ENCODE measurements at places on chromosomes 12 and 14.
A peak's percentile ranks its signal among the peaks of the same experiment; 100 is the strongest.

- H3K4me1 ChIP-seq: no peaks in the 10 kb centered on the region
- H3K27ac ChIP-seq: no peak overlapping the region
- no peak overlapping the region for H3K4me3 ChIP-seq
- no peak for DNase-seq
- H3K36me3 ChIP-seq: no peaks in the 10 kb centered on the region
Measured at GRCh38 chr12:93042283-93042682, 113.2 kb upstream of the EEA1 start.

DNA sequence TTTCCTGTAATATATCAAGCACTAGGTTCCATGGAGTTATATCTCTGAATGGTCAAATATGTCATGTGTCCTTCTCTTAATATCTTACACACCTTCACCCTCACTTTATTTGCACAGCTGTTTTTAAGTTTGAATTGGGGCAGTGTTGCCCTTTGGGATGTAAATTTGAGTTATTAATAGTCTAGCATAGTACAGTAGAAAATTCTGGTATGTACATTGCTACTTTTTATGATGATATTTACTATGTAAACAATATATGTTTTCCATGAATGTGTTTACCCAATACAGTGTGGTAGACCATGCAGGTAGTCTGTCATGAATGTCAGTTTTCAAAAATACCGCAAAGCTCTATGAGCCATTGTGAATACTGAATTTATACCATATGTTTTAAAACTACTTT lies 50.5 kb downstream of the METTL25 start:
- no peaks in the 10 kb centered on the region for H3K36me3 ChIP-seq
- H3K27me3 ChIP-seq: no peaks in the 10 kb centered on the region
- DNase-seq: no peak
- H3K4me1 ChIP-seq: no peaks in the 10 kb centered on the region
- H3K27ac ChIP-seq: no peak overlapping the region

GRCh38 chr12:122227341-122227740 lies 1.5 kb upstream of the DIABLO start:
- peaks cover 16% of the 10 kb centered on the region for H3K4me1 ChIP-seq
- no peaks in the 10 kb centered on the region for H3K36me3 ChIP-seq
- H3K4me3 ChIP-seq: no peak overlapping the region
- H3K27ac ChIP-seq: no peak overlapping the region
- no peak for DNase-seq

DNA sequence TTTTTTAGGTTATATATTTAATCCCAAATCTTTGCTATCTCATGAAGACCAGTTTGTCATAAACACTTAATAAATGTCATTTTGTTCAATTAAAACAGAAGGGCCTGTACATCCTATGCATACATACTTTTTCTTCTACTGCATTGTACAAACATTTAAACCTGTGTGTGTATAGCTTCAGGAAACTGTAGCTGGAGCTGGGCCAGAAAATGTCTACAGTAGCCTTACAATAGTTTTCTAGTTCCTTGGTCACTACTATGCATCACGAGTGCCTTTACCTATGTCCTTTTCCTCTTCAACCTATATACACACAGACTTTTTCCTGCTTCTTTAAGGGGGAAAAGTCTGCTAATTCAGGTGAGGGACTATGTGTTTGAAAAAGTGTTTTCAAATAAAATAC lies 302.8 kb downstream of the PAWR start:
- H3K36me3 ChIP-seq: no peaks in the 10 kb centered on the region
- H3K4me3 ChIP-seq: no peak overlapping the region
- H3K27ac ChIP-seq: no peak overlapping the region
- no peak for DNase-seq
- H3K27me3 ChIP-seq: no peaks in the 10 kb centered on the region

DNA sequence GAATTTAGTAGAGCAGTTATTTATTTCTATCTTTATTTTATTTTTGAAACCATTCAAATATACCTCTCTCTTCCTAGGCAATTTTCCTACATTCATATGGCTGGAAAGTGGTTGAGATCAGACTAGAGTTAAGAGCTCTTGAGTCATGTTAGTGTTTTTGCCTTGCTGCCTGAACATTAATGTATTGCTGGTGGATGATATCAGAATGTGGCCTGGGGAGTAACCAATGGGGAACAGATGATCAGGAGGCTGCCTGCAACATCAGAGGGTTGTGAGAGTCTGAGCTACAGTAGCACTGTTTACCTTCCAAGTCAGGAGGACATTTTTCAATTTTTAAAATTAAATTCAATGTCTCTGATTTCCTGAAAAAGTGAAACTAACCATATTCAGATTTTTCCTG lies 166.3 kb upstream of the TRHDE start:
- H3K4me1 ChIP-seq: no peaks in the 10 kb centered on the region
- H3K4me3 ChIP-seq: no peak overlapping the region
- DNase-seq: no peak
- H3K36me3 ChIP-seq: no peaks in the 10 kb centered on the region

- no peaks in the 10 kb centered on the region for H3K4me1 ChIP-seq
- H3K27me3 ChIP-seq: no peaks in the 10 kb centered on the region
- H3K36me3 ChIP-seq: no peaks in the 10 kb centered on the region
- no peak overlapping the region for H3K27ac ChIP-seq
- H3K4me3 ChIP-seq: no peak overlapping the region
- no peak for DNase-seq
Measured at GRCh38 chr14:101354726-101355125, 206.6 kb upstream of the DIO3 start.

- H3K27ac ChIP-seq: peak overlapping the region; percentile 96
- no peaks in the 10 kb centered on the region for H3K27me3 ChIP-seq
- peak overlapping the region; percentile 54 for H3K4me3 ChIP-seq
- DNase-seq: peak; percentile 41
- no peaks in the 10 kb centered on the region for H3K36me3 ChIP-seq
Measured at GRCh38 chr12:14774906-14775635, 28.2 kb downstream of the WBP11 start.

DNA sequence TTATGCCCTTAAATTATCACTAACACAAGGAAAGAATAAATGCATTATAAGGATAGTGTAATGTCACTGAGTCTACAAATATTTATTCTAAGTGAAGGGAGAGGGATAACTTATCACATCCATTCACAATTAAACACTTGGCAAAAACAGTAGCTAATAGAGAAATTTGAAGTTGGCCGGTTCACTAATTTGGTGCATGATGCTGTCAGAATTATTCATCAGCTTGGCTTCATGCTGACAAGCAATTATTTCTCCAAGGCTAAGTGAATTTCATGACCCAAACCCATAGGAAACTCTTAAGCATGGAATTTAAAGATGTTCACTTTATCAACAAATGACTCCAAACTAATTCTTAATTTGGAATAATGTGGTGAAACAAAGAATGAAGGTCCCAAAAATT lies 25.0 kb upstream of the NR1H4 start:
- H3K36me3 ChIP-seq: no peaks in the 10 kb centered on the region
- no peak overlapping the region for H3K27ac ChIP-seq
- no peaks in the 10 kb centered on the region for H3K27me3 ChIP-seq
- H3K4me1 ChIP-seq: no peaks in the 10 kb centered on the region
- DNase-seq: no peak

GRCh38 chr12:80937391-80938238 lies at the start of gene LIN7A:
Gene LIN7A (minus strand): TSS chr12:80937934. CDS start chr12:80937722, 212 bp downstream.
- no peak for DNase-seq
- peaks cover 3% of the 10 kb centered on the region for H3K27me3 ChIP-seq
- peak within 1 kb of the TSS; percentile 90 for H3K27ac ChIP-seq
- H3K4me1 ChIP-seq: no peaks in the 10 kb centered on the region
- no peaks in the 10 kb centered on the region for H3K36me3 ChIP-seq
- peak within 1 kb of the TSS; percentile 56 for H3K4me3 ChIP-seq

- H3K36me3 ChIP-seq: no peaks in the 10 kb centered on the region
- H3K27ac ChIP-seq: peak overlapping the region; percentile 94
- H3K27me3 ChIP-seq: peaks cover 21% of the 10 kb centered on the region
- H3K4me3 ChIP-seq: no peak overlapping the region
- no peak for DNase-seq
Measured at GRCh38 chr12:52231305-52232202, 1.5 kb upstream of the KRT7 start.

DNA sequence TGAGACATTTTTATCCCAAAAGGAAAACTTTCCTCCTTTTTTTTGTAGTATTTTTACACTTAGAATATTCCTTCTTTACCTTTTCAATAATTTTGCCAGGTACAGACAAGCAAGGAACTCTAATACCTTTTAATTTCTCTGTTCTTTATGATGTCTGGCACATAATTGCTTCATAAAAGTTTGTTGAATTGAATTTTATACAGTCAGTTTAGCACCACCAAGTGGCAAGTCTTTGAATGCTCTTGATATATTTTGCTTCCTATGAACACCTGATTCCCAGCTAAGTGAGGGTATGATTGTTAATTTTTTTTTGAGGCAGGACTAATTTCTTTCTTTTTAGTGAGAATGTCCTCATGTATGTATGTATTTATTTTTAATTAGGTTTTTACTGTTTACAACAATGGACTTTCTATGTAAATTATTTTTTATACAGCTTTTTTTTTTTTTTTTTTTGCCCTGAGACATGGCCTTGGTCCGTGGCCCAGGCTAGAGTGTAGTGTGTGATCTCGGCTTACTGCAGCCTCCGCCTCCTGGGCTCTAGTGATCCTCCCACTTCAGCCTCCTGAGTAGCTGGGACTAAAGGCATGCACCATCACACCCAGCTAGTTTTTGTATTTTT lies 6.9 kb downstream of the TBC1D15 start:
- H3K36me3 ChIP-seq: no peaks in the 10 kb centered on the region
- H3K4me1 ChIP-seq: peaks cover 43% of the 10 kb centered on the region
- H3K27me3 ChIP-seq: no peaks in the 10 kb centered on the region
- DNase-seq: no peak

- H3K27me3 ChIP-seq: no peaks in the 10 kb centered on the region
- H3K4me1 ChIP-seq: no peaks in the 10 kb centered on the region
- H3K36me3 ChIP-seq: no peaks in the 10 kb centered on the region
- DNase-seq: no peak
- H3K27ac ChIP-seq: no peak overlapping the region
Measured at GRCh38 chr12:132449565-132450417, 40.2 kb upstream of the FBRSL1 start.

DNA sequence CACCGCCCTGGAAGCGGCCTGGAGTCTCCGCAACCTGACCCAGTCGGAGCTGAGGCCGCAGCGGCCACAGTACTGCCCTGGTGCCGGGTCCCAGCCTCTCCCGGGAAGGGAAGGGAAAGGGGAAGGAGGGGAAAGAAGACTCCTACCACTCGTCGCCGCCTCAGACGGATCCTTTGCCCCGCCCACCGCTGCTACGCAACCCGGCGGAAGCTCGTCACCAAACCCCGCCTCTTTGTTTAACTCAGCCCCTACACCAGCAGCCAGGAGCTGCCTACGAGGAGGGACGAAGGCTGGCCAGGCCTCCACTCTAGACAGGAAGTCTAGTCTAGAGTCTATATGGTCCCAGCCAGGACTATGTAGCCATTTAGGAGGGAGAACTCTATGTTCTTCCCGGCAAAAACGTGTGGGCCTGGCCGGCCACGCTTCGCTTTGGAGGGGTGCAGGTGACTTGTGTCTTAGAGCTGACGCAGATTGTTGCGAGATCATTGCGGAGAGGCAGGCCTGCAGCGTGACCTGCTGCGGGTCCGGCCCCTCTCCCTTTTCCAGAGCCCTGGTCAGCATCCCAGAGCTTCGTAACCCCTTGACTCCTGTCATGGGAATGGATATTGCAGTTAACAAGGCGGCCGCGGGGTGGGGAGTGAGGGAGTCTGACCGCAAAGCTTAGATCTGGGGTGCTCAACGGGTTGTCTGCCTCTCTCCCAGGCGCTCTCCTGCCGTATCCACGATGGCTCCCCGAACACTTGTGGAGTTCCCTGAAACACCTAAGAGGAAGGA lies at the start of gene RNF41:
TSS of gene RNF41 (minus strand) at position 166 of the 774 bp plus-strand sequence. CDS start 7,875 bp downstream, outside the sequence.
- no peaks in the 10 kb centered on the region for H3K27me3 ChIP-seq
- peaks cover 52% of the 10 kb centered on the region for H3K4me1 ChIP-seq
- peak within 1 kb of the TSS; percentile 89 for H3K4me3 ChIP-seq
- H3K36me3 ChIP-seq: no peaks in the 10 kb centered on the region
- peak within 1 kb of the TSS; percentile 96 for H3K27ac ChIP-seq
- DNase-seq: peak; percentile 99

- DNase-seq: no peak
- no peaks in the 10 kb centered on the region for H3K27me3 ChIP-seq
- H3K36me3 ChIP-seq: peaks cover 40% of the 10 kb centered on the region
- H3K4me1 ChIP-seq: peaks cover 11% of the 10 kb centered on the region
Measured at GRCh38 chr12:49763006-49763591, 21.7 kb downstream of the TMBIM6 start.

GRCh38 chr12:108515916-108516315 lies 839 bp downstream of the FICD start:
- peaks cover 14% of the 10 kb centered on the region for H3K4me1 ChIP-seq
- H3K4me3 ChIP-seq: peak overlapping the region; percentile 69
- peak overlapping the region; percentile 86 for H3K27ac ChIP-seq
- DNase-seq: no peak
- peaks cover 28% of the 10 kb centered on the region for H3K36me3 ChIP-seq
- no peaks in the 10 kb centered on the region for H3K27me3 ChIP-seq

DNA sequence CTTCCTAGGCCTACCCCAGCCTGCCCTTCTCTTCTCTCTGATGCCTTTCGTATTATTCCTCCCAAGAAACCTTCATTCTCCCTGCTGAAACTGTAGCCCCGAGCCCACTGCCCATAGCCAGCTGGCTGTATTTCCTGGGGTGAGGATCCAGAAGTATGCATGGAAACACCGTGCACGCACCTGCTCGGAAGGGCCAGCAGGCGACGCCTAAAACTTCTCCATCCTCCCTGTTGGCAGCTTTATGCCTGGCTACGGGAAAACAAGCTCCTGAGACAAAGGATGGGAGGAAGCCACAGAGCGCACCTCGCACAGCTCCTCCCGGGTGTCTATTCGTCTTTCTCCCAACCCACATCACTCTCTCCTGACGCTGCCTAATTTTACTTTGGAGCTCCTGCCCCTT lies 69.0 kb upstream of the CAPRIN2 start:
- DNase-seq: no peak
- no peaks in the 10 kb centered on the region for H3K27me3 ChIP-seq
- H3K27ac ChIP-seq: no peak overlapping the region
- H3K4me3 ChIP-seq: no peak overlapping the region
- no peaks in the 10 kb centered on the region for H3K36me3 ChIP-seq

- no peak overlapping the region for H3K27ac ChIP-seq
- H3K36me3 ChIP-seq: no peaks in the 10 kb centered on the region
- H3K27me3 ChIP-seq: no peaks in the 10 kb centered on the region
- no peaks in the 10 kb centered on the region for H3K4me1 ChIP-seq
- H3K4me3 ChIP-seq: no peak overlapping the region
- DNase-seq: no peak
Measured at GRCh38 chr12:105451211-105451610, 120.7 kb downstream of the C12orf75 start.

DNA sequence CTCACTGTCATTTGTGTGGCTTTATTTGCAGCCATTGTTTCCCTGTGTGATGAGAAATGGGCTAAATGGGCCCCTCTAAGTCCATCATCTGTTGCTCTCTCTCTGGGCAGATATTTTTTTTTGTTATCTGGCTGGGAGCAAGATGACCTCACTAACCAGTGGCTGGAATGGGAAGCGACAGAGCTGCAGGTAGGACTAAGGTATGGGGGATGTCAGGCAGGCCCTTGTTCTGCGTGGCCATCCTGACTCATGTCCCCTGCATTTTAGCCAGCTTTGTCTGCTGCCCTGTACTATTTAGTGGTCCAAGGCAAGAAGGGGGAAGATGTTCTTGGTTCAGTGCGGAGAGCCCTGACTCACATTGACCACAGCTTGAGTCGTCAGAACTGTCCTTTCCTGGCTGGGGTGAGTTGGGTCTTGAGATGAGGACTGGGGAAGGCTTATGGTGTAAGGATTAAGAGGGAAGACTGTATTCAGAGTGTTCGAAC lies 1.3 kb downstream of the MARS1 start:
- no peak overlapping the region for H3K4me3 ChIP-seq
- H3K27ac ChIP-seq: no peak overlapping the region
- DNase-seq: no peak
